CMK (cell line): ENCODE measurements at places on chromosomes 13 and 19.

- no peak for DNase-seq
These were observed 153.1 kb downstream of the RGCC start for GRCh38 chr13:41610404-41610803.

DNA sequence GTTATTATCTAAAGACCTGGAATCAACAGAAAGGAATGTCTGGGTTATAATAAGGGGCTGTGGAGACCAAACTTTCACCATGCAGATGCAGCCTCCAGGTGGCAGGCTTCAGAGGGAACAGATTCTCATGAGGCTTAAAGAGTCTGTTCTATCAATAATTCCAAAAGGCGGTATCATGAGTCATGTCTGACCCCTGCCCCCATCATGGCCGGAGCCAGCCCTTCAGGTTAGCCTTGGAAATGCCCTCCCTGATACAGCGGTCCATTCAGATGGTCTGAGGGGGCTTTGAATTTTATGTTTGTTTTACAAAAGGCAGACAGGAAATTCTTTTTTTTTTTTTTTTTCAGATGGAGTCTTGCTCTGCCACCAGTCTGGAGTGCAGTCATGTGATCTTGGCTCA is 21.7 kb upstream of the LAMP1 start:
- peak; percentile 30 for DNase-seq

GRCh38 chr19:14073261-14073924 is 807 bp downstream of the MISP3 start:
- DNase-seq: no peak

DNA sequence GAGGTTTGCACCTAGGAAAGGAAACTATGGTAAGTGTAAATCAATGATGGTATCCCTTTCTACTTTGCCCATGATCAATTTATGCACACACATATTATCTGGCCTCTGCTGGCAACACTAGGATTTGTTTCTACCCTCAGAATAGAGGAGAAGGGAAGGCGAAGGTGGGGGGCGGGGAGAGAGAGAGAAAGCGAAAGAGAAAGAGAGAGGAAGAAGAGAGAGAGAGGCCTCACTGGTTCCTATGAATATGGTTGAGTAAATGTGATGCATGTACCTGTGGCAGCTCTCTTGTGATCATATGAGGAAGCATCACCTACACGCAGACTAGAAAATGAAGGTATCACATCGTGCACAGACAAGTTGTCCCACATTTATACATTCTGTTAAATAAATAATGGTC is 882.0 kb upstream of the SLITRK6 start:
- DNase-seq: no peak

- no peak for DNase-seq
These were observed 361.6 kb downstream of the DLEU7 start for GRCh38 chr13:50481936-50482335.

DNA sequence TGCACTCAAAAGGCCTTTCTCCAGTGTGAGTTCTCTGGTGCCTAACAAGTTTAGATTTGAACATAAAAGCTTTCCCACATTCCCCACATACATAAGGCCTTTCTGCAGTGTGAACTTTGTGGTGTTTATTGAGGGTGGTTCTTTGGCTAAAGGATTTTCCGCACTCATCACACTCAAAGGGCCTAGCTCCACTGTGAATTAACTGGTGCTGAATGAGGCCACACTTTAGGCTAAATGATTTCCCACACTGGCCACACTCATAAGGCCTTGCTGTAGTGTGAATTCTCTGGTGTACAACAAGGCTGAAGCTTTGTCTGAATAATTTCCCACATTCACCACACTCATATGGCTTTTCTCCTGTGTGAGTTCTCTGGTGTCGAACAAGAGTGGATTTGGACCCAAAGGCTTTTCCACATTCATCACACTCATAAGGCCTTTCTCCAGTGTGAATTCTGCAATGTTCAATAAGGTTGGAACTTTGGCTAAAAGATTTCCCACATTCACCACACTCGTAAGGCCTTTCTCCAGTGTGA is 6.2 kb downstream of the ZNF416 start:
- DNase-seq: no peak

- no peak for DNase-seq
These were observed 25.9 kb downstream of the GRIN2D start for GRCh38 chr19:48419158-48419920.

DNA sequence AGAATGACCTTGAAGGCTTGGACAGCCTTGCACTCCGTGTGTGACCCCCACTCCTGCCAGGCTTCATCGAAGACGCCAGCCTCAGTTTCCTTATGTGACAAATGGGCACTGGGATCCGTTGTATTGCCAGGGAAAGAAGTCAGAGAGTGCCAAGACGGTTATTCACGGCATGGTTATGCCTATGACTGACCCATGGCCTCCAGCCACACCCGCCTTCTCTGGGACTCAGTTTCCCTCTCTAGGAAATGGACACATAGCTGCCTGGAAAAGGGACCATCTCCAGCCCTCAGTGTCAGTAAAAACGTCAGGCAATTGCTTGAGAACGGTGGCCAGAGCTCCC is 915 bp upstream of the UBE2S start:
- no peak for DNase-seq

DNA sequence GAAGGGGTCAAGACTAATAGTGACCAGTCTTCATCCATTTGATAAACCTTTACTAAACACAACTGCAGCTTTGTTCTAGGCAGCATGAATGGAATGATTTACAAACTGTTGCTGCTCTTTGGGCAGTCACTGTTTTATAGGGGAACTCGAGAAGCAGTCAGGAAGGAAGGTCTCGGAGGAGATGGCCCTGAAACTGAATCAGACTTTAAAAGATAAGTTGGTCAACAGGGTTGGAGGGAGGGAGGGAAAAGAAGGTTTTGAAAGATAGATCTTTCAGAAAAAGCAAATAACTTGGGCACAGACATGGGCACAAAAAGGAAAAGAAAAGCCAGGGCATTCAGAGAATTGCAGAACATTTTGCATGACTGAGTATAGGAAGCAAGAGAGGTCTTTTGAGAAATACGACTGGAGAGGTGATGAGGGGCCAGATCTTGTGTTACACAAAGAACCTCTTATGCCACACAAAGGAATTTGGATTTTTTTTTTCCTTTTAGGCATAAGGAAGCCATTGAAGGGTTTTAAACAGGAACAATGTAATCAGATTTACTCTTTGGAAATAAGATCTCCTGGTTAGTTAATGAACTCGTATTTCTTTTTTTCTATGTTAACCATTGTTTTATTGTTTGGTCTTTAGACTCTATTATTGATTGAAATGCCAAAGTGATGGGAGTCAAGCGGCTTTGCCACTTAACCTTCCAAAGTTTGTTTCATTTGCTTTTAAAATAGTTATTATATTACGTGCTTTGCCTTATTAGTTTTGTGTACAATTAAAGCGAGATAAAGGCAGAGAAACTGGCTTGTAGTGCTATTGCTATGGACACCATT is 37.5 kb upstream of the SACS start:
- no peak for DNase-seq

- DNase-seq: no peak
These were observed at the start of gene FLT3LG for GRCh38 chr19:49473868-49474541. TSS of gene FLT3LG (plus strand) at chr19:49474215. CDS start at chr19:49474640, 425 bp downstream.

DNA sequence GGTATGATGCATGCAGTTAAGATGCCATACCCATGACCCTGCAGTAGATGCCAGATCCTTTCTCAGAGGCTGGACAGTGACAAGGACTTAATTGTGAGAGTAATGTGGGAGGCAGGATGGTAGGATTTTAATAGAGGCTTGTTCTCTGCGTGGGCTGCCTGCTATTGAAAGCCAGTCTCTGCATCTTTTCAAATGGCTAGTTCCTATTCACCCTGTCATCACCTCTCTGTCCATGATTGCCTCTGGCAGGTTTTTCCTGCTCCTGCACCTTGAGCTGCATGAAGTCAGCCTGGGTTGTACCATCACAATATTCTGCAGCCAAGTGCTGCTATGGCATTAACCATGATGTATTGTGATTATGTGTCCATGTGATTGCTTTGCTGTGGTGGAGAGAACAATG is 440.5 kb downstream of the ITGBL1 start:
- no peak for DNase-seq

DNA sequence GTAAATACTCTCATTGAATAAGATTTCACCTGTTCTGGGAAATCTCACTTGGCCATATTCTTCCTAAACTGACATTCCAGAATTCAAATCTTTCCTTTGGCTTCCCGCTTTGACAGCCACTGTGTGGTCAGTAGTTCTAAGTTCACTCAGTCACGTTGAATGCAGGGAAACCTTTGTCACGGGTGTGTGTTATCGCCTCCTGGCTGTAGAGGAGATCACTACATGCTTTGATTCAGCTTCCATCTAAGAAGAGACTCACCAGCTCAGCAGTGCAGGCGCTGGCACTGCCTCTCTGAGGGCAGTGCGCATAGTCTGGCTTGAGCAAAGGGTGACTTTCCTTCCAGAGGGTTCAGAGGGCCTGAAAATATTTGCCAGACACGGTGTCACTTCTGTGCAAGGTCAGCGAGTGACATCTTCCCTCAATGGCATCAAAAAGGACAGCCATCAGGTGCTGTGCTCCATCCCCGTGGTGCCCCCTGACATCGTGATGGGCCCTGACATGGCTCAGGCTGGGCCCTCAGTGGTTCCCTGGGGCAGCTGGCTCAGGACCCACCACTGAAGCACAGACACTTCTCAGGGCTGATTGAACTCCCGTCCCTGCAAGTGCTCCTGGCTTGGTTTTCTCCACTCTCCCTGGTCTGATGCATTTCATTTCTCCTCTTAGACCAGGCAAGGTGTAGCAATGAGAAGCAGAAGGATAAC is 635.4 kb upstream of the ARGLU1 start:
- DNase-seq: no peak

DNA sequence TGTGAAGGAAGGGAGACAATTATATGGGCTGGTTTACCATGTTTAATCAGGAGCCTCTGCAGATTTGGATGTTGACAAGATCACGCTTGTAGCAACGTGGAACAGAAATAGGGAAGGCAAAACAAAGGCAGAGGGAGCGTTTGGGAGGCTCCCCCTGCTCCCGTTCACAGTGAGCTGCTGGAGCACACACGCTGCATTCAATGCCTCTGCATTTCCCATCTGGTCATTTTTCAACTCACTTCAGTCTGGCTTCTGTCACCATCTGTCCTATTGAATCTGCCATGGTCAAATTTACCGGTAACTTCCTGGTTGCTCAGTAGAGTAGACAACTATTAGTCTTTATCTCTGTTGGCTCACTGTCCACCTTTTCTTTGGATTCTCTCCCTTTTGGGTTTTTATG is 91.0 kb downstream of the NHLRC3 start:
- no peak for DNase-seq

- DNase-seq: no peak
These were observed 554.1 kb upstream of the MIR17HG start for GRCh38 chr13:90793261-90793820.

DNA sequence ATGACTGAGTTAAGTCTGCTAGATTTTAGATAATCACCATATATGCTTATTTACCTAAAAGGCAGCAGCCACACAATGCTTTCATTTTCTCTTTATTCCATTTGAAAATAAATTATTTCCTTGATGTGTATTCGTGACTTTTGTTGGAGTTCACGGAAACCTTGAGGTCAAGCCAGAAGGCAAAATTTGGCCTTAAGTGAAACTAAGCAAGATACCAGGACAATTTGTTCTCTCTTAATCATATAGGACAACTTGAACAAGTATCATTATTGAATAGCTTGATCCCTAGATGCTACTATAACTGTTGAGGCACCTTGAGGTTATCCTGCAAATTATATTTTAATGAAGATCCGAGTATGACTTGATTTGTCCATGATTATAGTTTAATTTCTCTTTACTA is 429.2 kb upstream of the DACH1 start:
- DNase-seq: no peak

GRCh38 chr13:51432576-51432975 is 20.3 kb downstream of the INTS6 start:
- DNase-seq: no peak

DNA sequence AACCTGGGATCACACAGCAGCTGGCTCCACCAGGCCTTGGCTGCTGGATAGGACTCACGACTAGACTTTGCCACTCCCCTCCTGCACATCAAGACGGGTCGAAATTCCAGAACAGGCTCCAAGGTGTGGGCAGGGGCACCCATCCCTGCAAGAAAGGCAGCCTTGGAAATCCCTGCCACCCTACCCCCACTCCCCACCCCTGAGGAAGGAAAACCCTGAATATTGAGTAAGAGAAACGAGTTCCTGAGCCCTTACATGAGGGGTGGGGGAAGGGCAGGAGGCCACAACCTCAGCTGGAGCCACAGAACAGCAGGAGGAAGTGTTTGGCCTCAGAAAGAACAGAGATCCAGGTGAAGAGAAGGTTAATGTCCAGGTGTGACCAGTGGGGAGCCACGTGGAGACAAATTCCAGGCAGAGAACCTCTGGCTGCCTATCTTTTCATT is 20.1 kb downstream of the DEDD2 start:
- DNase-seq: no peak

DNA sequence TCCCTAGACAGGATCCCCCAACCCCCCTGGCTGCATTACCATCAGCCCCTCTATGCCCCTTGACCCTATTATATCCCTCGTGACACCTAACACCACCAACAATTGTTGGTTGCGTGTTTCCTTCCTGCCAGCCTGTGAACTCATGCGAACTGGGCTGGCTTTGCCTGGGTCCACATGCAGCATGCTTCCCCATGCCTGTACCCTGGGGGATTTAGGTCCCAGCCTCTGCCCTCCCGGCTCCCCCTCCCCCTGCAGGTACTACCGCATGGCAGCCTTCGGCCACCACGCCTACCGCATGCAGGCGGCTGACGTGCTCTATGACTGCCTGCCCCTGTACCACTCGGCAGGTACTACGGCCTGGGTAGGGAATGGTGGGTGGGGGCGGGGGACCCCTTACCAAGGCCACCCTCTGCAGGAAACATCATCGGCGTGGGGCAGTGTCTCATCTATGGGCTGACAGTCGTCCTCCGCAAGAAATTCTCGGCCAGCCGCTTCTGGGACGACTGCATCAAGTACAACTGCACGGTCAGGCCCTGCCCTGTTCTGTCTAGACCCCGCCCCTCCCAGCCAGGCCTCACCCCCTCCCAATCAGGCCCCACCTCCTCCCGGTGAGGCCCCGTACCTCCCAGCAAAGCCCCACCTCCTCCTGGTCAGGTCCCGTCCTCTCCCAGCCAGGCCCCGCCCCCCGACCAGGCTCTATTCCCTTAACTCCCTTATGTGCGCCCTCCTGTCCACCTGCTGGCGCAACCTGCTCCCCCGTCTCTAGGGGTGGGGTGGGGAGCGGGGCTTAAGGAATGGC is 18.5 kb downstream of the SLC27A1 start:
- DNase-seq: no peak

- DNase-seq: no peak
These were observed 1635.8 kb downstream of the PCDH9 start for GRCh38 chr13:65594298-65594781.
